ENCODE measurements at places on chromosomes 12 and 14.

GRCh38 chr14:104973135-104973384 lies 5.1 kb downstream of the AHNAK2 start:
- DNase-seq: no peak

DNA sequence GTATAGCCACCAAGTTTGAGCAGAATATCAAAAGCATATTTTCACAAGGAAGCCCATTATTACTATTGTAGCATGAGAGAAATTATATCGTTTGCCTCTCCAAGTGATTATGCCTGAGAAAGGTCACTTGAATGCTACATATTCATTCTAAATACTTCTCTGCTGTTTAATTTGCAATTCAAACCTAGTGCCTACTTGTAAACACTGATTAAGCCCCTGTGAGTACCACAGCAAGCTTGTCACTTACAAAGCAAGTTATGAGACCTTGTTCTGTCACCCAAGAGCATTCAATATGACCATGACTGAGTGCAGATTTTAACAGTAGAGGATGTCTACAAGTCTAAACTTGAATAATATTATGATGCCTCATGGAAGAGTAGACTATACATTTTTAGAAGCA lies 124.7 kb upstream of the SSTR1 start:
- no peak for DNase-seq

DNA sequence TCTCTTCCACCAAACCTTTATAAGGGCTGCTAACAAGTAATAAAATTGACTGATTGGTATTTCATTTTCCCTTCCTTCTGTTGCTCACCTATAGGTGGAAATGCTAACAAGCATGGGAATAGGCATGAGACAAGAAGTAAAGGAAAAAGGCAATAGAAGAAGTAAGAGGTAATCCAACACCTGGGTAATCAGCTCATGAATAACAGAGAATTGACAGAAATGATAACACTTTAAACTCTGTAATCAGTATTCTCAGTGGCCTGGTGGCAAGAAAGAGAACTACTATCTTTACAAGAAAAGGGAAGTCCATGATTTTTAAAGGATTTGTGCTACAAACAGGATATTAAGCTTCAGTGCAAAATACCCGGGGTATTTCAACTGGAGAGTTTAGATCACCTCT lies 737.8 kb downstream of the RERGL start:
- no peak for DNase-seq

- DNase-seq: no peak
Measured at GRCh38 chr12:27573972-27574371, 50.0 kb downstream of the PPFIBP1 start.

- no peak for DNase-seq
Measured at GRCh38 chr14:101047326-101047725, 143.8 kb upstream of the RTL1 start.

DNA sequence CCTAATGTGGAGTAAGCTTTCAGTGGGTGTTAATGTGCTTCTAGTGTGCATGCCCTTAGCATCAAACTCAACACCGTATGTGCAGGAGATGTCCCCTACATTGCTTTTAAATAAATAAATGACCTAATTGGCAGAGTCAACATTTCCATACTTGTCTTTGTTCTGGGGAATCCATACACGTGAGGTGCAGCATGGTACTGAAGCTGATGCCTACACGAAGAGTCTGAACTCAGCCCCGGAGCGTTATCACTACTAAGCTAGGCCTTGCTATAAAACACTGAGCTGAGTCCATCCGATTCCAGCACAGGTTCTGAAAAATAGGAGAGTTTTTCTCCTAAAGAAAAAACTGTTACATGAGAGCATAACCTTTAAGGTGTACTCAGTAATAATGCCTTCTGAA lies 125.0 kb upstream of the DYRK2 start:
- no peak for DNase-seq

- DNase-seq: no peak
Measured at GRCh38 chr14:101876555-101876938, 87.8 kb upstream of the DYNC1H1 start.

- DNase-seq: no peak
Measured at GRCh38 chr12:98208816-98209215, 306.6 kb upstream of the TMPO start.
